ENCODE measurements at places on chromosomes 6 and 20.

DNA sequence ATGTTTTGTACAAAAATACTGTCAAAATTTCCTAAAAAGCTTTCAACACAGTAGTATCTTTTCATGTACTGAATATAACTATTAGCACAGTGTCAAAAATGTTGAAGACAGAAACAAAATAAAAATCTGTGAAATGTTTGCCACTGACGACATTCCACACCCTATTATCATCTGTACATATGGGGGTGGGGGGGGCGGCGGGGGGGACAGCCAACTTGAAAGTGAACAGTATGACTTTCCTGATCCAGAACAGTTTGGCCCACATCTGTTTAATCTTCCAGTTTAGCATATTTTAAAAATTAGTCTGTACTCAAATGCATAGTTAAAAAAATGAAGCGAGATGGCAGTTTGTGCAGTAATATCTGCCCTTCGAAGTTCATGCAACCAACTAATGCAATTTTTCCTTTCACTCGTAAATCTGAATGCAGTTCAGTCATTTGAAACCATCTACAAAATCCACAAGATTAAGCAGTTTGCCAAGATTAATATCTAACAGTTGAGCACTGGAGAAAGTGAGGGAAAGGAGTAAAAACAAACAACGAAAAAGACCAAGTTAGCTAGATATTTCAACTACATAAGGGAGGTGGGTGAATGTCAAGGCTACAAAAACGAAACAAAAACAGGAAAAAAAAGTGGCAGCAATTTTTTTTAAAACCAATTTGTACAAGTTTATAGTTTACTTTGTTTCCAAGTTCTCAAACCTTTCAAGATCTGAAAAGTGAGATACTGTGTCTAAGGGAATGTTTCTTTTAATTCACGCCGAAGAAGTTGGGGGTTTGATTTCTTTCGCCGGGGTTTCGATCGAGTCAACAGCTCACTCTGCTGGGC lies 1.9 kb downstream of the CITED2 start:
- no peak for ATAC-seq

DNA sequence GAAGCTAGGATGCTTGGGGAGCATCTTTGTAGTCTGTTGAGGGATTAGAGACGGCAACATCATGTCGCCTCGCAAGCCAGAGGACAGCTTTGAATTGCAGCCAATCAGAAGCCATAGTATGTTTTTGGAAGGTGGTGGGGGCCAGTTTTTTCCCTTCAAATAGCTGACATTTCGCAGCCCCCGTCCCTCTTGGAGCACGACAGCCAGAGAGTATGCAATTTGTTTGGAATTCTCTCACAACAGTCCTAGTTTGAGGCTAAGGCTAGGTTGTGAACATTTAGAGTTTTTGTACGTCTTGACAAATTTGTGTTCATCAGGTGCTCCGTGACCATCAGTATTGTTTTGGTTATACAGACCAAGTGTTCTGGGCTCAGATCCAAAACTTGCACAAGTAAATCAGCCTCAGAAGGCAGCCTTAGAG lies 83.3 kb downstream of the PLCB1 start:
- ATAC-seq = no peak

GRCh38 chr6:5203546-5203945 lies 57.2 kb downstream of the LYRM4 start:
- no peak for ATAC-seq

DNA sequence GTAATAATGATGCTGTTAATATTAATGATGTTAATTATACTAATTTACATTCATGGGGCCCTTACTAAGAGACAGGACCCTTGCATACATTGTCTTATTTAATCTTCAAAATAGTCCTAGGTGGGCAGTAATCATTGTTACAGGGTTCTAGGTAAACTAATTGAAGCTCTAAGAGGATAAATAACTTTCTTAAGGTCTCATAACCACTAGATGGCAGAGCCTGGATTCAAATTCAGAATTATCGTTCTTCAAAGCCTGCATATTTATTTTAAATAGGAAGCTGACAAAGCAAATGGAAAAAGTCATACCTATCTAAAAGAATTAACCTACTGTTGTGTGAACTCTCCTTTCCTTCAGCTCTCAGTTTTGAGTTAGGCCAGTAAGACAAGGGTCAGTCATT lies 23.5 kb downstream of the PTCHD4 start:
- ATAC-seq = peak; percentile 54

- ATAC-seq = peak; percentile 61
These were observed 184.2 kb upstream of the MAN1A1 start for GRCh38 chr6:119533603-119534279.

DNA sequence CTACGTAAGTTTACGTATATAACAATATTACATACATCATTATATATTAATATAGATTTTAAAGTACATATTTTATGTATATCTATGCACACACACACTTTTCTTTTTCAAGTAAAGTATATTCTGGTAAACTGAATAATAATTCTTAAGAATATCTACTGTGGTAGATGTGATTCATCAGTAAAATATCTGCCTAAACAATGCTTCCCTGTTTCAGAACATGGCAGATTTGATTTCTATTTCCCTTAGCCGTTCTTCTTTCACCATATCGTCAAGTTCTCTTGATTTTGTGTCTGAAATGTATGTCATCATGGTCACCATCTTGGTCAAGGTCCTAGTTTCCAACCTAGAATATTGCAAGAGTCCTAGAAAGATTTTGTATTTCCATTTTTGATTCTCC lies 195.6 kb downstream of the HDGFL1 start:
- ATAC-seq = no peak

DNA sequence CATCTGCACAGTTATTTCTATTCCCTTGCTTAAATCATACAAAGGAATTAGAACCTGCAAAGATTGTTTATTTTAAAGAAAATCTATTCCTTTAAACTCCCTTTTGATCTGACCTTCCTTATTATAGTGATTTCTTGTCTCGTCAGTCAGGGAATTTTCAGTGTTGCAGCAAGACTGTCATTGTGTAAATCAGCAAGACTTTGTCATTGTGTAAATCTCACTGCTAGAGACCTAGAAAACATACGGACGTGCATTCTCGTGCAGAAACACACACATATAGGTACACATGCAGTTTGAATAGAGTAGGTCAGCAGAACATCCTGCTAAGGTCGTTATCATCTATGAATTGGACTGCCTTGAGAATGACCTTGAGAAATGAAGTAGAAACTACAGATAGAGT lies 6.2 kb upstream of the SGK1 start:
- ATAC-seq = no peak

GRCh38 chr6:135622081-135622480 lies 124.5 kb upstream of the AHI1 start:
- no peak for ATAC-seq

- ATAC-seq = peak; percentile 56
These were observed 13.1 kb downstream of the PSMB9 start for GRCh38 chr6:32867022-32867477.

DNA sequence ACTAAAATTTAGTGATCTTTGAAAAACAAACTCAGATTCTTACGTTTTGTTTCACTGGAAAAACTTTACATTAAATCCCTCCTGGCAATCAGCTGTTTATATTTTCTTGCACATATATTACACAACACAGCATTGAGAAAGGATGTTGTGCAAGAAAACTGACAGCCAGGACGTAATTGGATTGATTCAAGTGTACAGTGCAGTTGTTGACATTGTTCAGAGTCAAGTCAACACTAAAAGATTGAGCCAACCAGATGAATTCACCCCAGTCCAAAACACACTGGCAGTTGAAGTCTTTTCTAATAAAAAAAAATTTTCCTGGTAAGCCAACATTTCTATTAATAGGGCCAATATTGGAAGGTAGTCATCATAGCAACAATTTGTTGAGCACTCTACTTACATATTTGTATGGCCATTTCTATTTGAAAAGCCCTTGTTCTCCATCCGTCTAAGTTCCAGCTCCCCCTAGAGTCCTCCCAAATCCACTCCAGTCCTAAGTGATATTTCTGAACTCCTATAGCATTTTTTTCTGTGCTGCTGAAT lies 20.9 kb upstream of the VNN1 start:
- ATAC-seq = peak; percentile 26

DNA sequence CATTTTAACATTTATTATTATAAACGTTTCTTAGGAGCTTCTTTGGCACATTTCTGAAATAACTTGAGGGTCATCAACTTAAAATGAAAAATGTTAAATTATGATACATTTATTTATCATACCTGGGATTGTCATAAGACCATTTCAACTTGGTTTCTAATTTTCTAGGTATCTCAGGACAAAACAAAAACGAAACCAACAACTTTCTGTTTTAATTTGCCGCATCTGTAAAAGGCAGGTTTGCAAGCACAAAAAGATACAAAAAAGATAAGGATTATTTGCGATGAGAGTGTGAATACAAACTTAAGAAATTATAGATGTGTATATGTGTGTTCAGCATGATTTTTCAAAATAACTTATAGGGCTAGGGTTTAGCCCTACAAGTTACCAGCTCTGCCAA lies 395.0 kb upstream of the RUNX2 start:
- ATAC-seq = no peak

GRCh38 chr20:43309266-43309665 lies 119.6 kb upstream of the PTPRT start:
- no peak for ATAC-seq

- peak; percentile 57 for ATAC-seq
These were observed 12.6 kb downstream of the HSPA12B start for GRCh38 chr20:3744806-3745685.
